NCI-H1105 (cell line): ENCODE measurements at places on chromosomes 2 and 18.

DNA sequence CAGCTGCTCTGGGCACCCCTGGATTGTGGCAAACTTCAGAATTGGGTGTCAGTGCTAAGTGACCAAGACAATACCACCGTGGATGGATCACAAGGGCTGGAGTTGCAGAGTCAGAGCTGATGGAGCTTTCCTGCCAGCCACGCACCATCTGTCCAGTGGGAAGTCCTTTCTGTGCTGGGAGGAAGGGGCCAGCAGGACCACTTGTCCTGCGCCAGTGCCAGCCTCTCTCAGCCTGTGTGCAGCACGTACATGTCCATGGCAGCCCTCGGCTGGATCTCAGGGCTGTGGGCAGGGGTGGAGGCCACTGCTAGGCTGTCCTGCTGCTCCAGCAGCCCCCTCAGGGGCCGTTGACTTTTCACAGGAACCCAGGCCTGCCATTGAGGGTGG is 33.3 kb downstream of the RAB31 start:
- DNase-seq: no peak

GRCh38 chr2:181058378-181059269 is 78.2 kb downstream of the UBE2E3 start:
- DNase-seq: no peak

DNA sequence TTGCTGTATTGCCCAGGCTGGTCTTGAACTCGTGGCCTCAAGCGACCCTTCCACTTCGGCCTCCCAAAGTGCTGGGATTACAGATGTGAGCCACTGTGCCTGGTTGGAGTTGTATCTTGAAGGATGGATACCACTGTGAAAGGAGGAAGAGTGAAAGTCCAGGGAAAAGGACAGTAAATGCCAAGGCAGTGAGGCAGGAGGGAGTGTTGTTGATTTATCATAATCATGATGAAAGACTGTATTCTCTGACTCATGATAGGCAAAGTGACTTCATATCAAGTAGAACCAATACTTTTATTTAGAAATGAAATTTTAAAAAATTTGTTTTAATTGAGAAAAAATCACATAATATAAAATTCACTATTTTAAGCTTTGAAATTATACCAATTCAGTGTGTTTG is 162.3 kb downstream of the ARHGAP28 start:
- DNase-seq: no peak

- DNase-seq: no peak
Observed at GRCh38 chr18:63505566-63506335, 29.0 kb downstream of the SERPINB5 start.
